ENCODE measurements at places on chromosomes 4 and X. TPM values are rescaled to one million over a fixed set of nuclear protein-coding genes. Genes with fewer than 3 reads are reported as not detected.
A peak's percentile ranks its signal among the peaks of the same experiment; 100 is the strongest.

NSD2 gene
- polyA plus RNA-seq, result 5.6 TPM

LDOC1 gene
- 2.5 TPM for polyA plus RNA-seq

FNIP2 gene
- 15.6 TPM for polyA plus RNA-seq

DNA sequence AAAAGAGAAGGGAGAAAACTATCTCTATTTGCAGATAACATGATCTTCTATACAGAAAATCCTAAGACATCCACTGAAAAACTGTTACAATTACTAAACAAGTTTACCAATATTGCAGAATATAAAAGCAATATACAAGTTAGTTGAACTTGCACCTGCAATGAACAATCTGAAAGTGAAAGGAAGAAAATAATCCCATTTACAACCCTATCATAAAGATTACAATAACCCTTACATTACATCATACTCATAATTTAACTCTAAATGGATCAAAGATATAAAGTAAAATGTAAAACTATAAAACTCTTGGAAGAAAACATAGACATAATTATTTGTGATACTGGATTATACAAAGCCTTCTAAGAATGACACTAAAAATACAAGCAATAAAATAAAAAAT is 77.2 kb downstream of the GSTCD start:
- H3K4me3 ChIP-seq, result no peak overlapping the region
- H3K4me1 ChIP-seq, result no peaks in the 10 kb centered on the region
- DNase-seq, result no peak

GRCh38 chr4:27059446-27059845 is 198.8 kb downstream of the STIM2 start:
- no peaks in the 10 kb centered on the region for H3K4me1 ChIP-seq
- no peak overlapping the region for H3K27ac ChIP-seq
- no peaks in the 10 kb centered on the region for H3K27me3 ChIP-seq
- no peak for DNase-seq
- no peak overlapping the region for H3K4me3 ChIP-seq

DNA sequence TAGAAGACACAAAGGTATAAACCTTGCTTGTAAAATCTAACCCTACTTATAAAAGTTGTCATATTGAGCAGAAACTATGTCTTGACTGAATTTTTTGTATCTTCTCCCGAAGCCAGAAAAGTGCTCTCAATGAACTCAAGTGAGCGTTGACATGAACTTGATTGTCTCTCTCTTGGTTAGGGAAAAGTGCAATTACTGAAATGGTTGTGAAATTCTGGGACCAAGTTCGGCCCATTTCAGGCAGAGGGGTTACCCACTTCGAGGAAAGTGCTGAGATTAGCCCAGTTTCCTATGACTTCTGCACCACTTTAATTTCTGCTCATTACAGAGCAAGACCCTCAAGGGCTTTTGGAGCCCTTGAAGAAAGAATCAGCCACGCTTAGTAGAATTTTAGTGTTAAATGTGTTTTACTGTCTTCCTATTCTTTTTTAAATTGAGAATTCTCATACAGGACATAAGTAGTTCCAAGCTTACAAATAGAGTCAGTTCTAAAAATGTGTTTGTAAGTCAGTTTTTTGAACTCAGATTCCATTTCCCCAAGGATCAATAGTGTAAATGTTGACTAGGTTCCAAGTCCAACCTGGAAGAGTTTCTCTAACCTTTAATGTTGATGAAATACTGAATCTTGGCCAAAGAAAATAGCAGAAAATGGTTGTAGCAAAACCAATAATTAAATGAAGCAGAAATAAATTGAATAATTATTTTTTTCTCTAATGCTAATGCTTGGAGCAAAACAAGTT is 125.7 kb upstream of the ACSL4 start:
- H3K4me3 ChIP-seq, result no peak overlapping the region
- H3K27ac ChIP-seq, result no peak overlapping the region
- no peak for DNase-seq
- no peaks in the 10 kb centered on the region for H3K4me1 ChIP-seq
- no peaks in the 10 kb centered on the region for H3K36me3 ChIP-seq

GRCh38 chr4:67035501-67035900 is 509.8 kb downstream of the CENPC start:
- H3K27me3 ChIP-seq, result no peaks in the 10 kb centered on the region
- no peaks in the 10 kb centered on the region for H3K36me3 ChIP-seq
- H3K27ac ChIP-seq, result no peak overlapping the region
- no peaks in the 10 kb centered on the region for H3K4me1 ChIP-seq
- DNase-seq, result no peak

- no peaks in the 10 kb centered on the region for H3K36me3 ChIP-seq
- no peaks in the 10 kb centered on the region for H3K27me3 ChIP-seq
- no peak overlapping the region for H3K4me3 ChIP-seq
- no peak for DNase-seq
- H3K4me1 ChIP-seq, result no peaks in the 10 kb centered on the region
Measured at GRCh38 chrX:21993265-21993664, 38.9 kb upstream of the PHEX start.

DNA sequence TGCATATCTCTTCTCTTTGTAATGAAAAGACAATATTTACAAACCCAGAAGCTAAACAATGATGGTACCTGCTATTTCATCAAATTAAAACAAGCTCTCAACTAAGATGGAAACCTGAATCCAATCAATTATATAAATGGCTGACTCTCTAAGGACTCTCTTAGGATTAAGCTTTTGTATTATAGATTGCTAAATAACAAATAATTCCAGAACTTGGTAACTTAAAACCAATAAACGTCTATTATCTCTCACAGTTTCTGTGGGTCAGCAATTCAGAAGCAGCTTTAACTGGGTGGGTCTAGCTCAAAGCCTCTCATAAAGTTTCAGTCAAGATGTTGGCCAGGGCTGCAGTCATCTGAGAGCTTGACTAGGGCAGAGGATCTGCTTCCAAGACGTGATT is 12.4 kb downstream of the PHKA2 start:
- no peak overlapping the region for H3K4me3 ChIP-seq
- DNase-seq, result no peak
- no peaks in the 10 kb centered on the region for H3K4me1 ChIP-seq
- H3K27ac ChIP-seq, result no peak overlapping the region

DNA sequence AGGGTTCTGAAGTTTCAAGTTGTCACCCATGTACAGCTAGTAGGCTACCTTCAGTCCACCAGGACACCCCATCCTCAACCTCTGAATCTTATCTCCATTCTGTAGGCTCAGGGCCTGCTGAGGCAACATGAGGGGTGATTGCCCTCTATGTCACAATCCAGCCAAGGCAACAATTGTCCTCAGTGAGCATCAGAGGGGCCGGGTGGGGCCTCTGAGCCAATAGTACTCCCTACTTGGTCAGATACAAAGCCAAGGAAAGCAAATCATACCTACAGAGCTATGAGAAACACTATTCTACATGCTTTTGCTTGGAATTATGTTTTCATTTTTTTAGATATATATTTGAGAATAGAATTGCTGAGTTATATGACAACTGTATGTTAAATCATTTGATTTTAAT is at the start of gene ACTRT1:
TSS of gene ACTRT1 (minus strand) at position 101 of the 400 bp plus-strand sequence. CDS start 197 bp downstream, outside the sequence.
- H3K4me3 ChIP-seq, result no peak within 1 kb of the TSS
- no peak for DNase-seq
- no peaks in the 10 kb centered on the region for H3K36me3 ChIP-seq
- H3K27me3 ChIP-seq, result no peaks in the 10 kb centered on the region
- H3K27ac ChIP-seq, result no peak within 1 kb of the TSS
- H3K4me1 ChIP-seq, result no peaks in the 10 kb centered on the region

DNA sequence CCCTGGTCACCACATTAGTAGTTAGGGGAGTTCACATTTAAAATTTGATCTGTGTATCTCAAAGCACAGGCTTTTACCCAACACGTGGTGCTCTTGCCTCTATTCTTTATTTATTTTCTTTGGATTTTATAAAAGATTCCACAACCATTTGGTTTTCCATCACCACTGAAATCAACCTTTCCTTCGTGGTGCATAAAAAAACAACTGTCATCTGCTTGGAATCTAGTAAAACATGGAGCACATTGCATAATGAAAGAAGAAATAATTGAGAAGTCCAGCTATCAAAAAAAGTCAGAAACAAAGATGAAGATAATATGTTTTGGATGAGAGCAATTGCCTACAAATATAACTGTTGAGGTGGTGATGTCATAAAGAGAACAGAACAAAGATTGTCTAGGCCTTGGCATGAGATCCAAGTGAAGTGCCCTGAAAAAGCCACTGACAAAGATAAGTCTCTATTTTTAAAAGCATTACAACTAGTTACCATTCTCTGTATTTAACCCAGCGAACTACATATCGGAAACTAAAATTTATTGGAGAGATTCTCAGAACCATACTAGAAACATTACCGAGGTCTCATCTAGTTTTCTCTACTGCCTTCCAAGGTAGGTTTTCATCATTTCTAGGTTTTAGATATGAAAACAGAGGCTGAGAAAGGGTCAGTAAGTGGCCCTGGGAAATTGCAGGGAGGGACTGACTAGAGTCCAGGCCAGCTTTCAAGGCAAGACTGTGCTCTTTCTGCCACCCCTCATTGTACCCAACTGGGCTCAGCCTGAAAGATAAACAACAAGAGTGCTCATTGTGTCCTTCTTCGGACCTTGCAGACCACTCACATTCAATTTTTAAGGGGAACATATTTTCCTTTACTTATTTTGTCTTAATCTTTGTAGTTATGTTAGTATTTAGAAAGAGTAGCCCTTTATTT is 127.3 kb downstream of the MAD2L1 start:
- no peaks in the 10 kb centered on the region for H3K27me3 ChIP-seq
- H3K4me3 ChIP-seq, result no peak overlapping the region
- H3K36me3 ChIP-seq, result no peaks in the 10 kb centered on the region
- H3K27ac ChIP-seq, result no peak overlapping the region
- no peaks in the 10 kb centered on the region for H3K4me1 ChIP-seq

- no peak overlapping the region for H3K27ac ChIP-seq
- no peaks in the 10 kb centered on the region for H3K36me3 ChIP-seq
- DNase-seq, result no peak
- no peak overlapping the region for H3K4me3 ChIP-seq
Measured at GRCh38 chr4:25330335-25330734, 17.8 kb downstream of the ZCCHC4 start.

- no peak overlapping the region for H3K27ac ChIP-seq
- H3K4me3 ChIP-seq, result no peak overlapping the region
- no peaks in the 10 kb centered on the region for H3K27me3 ChIP-seq
Measured at GRCh38 chr4:19698961-19699360, 552.7 kb upstream of the SLIT2 start.

- no peaks in the 10 kb centered on the region for H3K27me3 ChIP-seq
- no peak overlapping the region for H3K4me3 ChIP-seq
- DNase-seq, result no peak
- no peaks in the 10 kb centered on the region for H3K36me3 ChIP-seq
- no peak overlapping the region for H3K27ac ChIP-seq
Measured at GRCh38 chrX:35842674-35843073, 44.5 kb downstream of the MAGEB16 start.

DNA sequence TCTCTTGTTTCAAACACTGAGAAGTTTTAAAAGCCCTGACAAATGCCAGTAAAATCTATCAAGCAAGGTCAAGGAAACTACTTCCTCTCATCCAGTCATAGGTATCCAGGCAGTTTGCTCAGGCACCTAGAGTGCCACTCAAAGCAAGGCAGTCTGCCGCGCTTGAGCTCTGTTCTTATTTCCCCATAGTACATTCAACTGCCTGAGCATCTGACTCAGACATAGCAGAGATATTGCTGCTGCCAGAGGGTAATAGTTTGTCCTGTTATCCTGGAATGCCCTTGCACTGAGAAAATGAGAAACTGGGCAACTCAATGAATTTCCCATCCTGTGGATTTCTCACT is 16.1 kb upstream of the ATP8A1 start:
- DNase-seq, result peak; percentile 27
- no peaks in the 10 kb centered on the region for H3K27me3 ChIP-seq
- H3K4me3 ChIP-seq, result no peak overlapping the region

- H3K36me3 ChIP-seq, result no peaks in the 10 kb centered on the region
- H3K27me3 ChIP-seq, result no peaks in the 10 kb centered on the region
- H3K4me3 ChIP-seq, result no peak overlapping the region
- peak overlapping the region; percentile 50 for H3K27ac ChIP-seq
- DNase-seq, result no peak
Measured at GRCh38 chr4:168119890-168120289, 27.6 kb downstream of the ANXA10 start.

- H3K36me3 ChIP-seq, result no peaks in the 10 kb centered on the region
- H3K4me1 ChIP-seq, result peaks cover 24% of the 10 kb centered on the region
- no peak overlapping the region for H3K27ac ChIP-seq
- no peaks in the 10 kb centered on the region for H3K27me3 ChIP-seq
- H3K4me3 ChIP-seq, result no peak overlapping the region
- DNase-seq, result no peak
Measured at GRCh38 chr4:123348946-123349345, 47.6 kb upstream of the SPRY1 start.

- no peaks in the 10 kb centered on the region for H3K36me3 ChIP-seq
- no peak overlapping the region for H3K27ac ChIP-seq
- peaks cover 3% of the 10 kb centered on the region for H3K27me3 ChIP-seq
- no peak overlapping the region for H3K4me3 ChIP-seq
- peaks cover 4% of the 10 kb centered on the region for H3K4me1 ChIP-seq
Measured at GRCh38 chrX:131084145-131084544, 26.0 kb downstream of the ARHGAP36 start.

DNA sequence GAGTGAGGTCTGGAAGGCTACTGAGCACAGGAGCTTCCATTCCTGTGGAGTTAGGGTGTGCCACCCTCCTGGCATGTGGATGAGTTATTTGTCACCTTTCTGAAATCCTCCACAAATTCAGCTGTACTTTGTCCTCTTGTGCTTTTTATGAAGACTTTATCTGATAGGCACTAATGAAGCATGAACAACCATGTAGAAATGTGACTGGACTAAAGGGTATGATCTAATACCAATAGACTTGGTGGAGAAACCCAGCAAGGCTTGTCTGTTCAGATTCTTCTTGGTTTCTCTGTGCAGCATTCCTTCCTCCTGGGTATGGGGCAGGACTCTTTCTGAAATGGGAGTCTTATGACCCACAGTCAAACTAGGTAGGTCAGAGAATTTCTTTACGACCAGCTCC is 9.6 kb downstream of the NBDY start:
- no peak overlapping the region for H3K4me3 ChIP-seq
- H3K27ac ChIP-seq, result no peak overlapping the region
- H3K27me3 ChIP-seq, result no peaks in the 10 kb centered on the region
- DNase-seq, result no peak

DNA sequence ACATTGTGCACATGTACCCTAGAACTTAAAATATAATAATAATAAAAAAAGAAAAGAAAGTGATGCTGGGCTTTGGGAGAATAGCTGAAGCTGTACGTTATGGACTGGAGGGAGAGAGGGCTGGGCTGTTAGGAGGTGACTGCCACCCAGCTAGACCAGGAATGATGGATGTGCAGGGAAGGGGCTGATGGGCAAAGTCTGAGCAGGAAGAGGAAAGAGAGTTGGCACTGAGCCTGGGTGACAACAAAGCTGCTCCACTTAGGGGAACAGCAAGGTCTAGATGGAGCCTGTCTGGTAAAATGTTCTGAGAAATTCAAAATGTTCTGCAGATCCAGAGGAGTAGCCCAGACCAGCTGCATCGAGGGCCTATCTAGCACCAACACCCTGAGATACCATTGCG is 32.3 kb downstream of the MED28 start:
- DNase-seq, result no peak
- H3K36me3 ChIP-seq, result no peaks in the 10 kb centered on the region
- no peak overlapping the region for H3K27ac ChIP-seq
- H3K27me3 ChIP-seq, result no peaks in the 10 kb centered on the region

DNA sequence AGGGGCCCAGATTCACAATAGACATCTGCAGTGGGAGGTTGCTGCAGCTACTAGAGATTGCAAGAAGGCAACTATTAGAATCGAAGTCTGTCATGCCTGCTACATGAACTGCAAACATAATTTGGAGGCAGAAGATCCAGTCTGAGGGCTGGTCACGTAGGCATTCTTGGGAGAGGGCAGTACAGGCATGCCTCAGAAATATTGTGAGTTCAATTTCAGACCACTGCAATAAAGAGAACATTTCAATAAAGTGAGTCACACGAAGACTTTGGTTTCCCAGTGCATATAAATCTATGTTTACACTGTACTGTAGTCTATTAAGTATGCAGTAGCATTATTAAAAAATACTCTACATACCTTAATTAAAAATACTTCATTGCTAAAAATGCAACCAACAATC is 585.8 kb upstream of the FAT1 start:
- H3K27me3 ChIP-seq, result no peaks in the 10 kb centered on the region
- H3K27ac ChIP-seq, result no peak overlapping the region
- H3K4me3 ChIP-seq, result no peak overlapping the region
- no peaks in the 10 kb centered on the region for H3K36me3 ChIP-seq
